ENCODE measurements at places on chromosomes 3 and 15.

DNA sequence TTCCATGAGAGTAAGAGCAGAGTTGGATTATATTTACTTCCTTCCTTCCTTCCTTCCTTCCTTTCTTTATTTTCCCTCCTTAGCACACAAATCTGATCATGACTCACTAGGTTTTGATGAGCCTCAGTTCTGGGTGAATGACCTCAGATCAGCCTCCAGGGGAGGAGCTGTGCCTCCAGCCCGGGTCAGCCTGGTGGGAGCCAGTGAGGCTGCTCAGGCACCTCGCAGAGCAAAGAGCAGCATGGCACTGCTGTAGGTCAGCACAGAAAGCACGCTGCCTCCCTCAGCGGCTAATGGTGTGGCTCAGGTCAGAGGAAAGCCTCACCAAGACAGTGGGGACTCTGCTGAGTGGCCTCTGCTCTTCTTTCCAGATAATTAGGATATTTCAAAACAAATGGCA lies 108.5 kb downstream of the SYNPR start:
- no peak for DNase-seq

- DNase-seq, result no peak
These were observed 364.5 kb upstream of the ICE2 start for GRCh38 chr15:60843482-60843881.

DNA sequence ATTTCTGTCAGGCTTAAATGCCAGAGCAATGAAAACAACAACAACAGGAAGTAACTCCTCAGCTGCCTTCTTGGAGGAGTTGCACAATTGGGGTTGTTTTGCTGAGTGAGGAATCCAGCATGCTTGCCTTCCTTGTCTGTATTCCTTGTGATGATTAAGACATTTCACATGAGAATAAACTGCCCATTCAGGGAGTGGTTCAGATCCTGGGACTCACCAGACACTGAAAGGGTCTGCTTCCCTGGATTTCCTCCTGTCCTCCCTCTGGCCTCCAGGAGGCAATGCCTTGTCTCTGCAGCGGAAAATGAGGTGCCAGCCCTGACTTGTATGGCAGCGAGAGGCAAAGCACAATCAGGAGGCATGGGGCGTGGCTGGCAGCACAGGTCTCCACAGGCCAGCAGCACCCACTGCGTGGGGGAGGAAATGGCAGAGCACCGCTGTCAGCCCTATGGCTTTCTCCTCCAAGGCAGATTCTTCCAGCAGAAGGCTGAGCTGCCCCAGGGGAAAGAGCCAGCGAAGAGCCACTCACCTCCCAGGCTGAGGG lies 41.5 kb downstream of the RBP2 start:
- no peak for DNase-seq

DNA sequence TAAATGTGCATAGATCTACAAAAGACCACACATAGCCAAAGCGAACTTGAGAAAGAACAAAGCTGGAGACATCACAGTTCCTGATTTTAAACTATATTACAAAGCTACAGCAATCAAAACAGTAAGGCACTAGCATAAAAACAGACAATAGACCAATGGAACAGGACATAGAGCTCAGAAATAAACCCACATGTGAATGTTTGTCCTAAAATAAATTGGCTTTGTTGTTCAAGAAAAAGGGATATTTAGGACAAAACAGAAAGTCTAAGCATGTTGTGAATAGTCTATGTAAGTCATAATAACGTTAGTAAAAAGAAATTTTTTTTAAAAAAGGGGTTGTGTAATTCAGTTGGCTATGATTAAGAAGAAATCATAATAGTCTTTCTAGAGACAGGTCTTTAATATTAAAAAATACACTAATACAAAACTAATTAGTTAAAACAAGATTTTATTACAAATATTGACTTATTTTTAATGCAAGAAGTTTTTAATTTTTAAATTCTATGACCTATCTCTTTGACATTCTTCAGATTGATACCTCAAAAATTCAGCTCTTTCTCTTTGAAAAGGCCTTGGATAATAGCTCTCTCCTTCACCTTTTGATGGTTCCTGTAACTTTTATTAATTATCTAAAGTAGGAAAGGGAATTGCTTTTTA lies 11.6 kb downstream of the TMEM212 start:
- DNase-seq, result no peak

DNA sequence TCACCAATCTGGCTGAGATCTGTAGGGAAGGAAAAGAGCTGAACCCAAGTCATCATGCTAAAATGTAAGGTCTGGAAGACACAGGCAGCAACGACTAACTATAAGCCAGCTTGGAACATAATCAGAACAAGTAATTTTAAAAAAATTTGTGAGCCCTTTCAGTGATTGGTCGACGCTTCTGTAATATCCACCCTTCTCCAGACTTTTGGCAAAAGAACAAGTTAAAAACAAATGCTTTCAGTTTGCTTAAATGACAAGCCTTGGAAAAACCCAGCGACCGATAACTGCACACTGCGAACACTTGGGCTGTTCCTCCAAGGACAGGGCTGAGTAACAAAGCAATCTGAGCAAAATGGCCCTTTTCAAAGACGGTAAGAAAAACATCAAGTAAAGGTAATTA lies 49.6 kb downstream of the PCSK6 start:
- DNase-seq, result no peak

- DNase-seq, result no peak
These were observed 565.3 kb downstream of the CADM2 start for GRCh38 chr3:85524104-85524503.

- DNase-seq, result no peak
These were observed 46.2 kb upstream of the ADGRG7 start for GRCh38 chr3:100563228-100563627.

DNA sequence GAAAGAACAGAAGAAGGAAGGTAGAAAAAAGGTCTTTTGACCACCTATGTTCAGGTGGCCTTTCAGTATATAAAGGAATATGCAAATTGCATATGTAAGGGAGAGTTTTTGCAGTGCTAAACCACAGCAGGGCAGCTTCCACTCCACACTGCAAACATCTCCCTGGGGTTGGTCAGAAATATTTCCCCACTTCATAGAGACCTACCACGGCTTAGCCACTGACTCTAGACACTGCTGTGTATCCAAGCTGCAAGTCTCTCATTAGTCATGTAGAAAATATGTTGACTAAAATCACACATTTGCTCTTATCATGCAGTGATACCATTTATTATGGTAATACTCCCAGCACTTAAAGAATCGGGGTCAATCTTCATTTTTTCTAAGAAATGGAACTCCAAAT lies 214.9 kb upstream of the NR2F2 start:
- no peak for DNase-seq

DNA sequence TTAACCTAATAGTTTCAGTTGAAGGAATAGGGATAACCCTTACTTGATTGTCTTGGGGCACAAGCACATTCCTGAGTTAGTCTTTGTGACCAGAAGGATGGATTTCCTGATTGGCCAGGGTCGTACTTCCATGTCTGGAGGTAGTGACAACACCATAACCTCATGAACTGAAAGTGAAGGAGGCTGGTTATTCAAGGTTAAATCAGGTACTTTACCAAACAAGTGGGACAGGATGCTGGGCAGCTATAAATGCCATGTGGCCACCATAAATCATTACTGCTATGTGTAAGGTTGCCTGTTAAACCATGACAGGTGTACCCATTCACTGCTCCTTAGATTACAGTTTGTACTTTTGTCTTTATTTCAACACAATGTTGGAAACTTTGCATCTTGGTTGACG lies 128.3 kb upstream of the SAMMSON start:
- no peak for DNase-seq

GRCh38 chr3:158773845-158774830 lies 27.7 kb upstream of the MFSD1 start:
- DNase-seq, result no peak

GRCh38 chr3:110654843-110655502 lies 416.6 kb upstream of the NECTIN3 start:
- DNase-seq, result no peak

- no peak for DNase-seq
These were observed 277.1 kb downstream of the SUCLG2 start for GRCh38 chr3:67377299-67377698.

DNA sequence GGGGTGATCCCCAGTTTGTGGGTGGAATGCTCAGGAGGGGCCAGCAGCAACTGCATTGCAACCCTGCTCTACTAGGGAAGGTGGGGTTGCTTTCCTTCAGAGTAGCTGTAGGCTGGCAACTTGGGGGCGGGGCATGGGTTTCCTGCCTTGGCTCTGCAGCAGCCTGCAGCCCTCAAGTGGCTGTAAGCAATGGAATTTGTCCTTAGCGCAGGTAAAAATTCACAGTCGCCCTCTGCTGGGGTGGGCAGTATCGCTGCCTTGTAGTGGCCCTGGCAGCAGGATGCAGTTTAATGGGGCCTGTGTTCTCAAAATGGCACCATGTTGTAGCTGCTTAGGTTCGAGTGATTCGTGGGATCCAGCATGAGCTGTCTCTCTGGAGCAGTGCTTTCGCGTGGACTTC lies 29.8 kb downstream of the STT3B start:
- DNase-seq, result no peak

- DNase-seq, result no peak
These were observed 104.7 kb downstream of the TP63 start for GRCh38 chr3:189735913-189736312.

DNA sequence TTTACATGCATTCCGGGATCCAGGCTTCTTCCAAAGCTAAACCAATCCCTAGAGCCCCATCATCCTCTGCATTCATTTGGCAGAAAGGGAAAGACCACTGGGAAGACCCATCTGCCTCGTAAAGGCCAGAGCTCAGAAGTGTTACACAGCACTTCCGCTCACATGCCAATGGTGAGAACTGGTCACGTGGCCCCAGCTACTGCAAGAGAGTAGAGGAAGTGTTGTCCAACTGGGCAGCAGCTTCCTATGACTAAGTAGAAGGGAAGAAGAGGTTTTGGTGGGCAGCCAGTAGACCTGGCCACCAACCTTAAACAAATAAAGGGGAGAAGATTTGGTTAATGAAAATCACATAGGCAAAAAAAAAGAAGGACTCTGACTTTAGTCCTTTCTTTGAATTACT lies 74.4 kb upstream of the PPP2R3A start:
- DNase-seq, result no peak

- no peak for DNase-seq
These were observed 12.6 kb downstream of the CEP152 start for GRCh38 chr15:48798319-48798718.

GRCh38 chr3:14802381-14802731 lies 16.4 kb upstream of the FGD5 start:
- no peak for DNase-seq

DNA sequence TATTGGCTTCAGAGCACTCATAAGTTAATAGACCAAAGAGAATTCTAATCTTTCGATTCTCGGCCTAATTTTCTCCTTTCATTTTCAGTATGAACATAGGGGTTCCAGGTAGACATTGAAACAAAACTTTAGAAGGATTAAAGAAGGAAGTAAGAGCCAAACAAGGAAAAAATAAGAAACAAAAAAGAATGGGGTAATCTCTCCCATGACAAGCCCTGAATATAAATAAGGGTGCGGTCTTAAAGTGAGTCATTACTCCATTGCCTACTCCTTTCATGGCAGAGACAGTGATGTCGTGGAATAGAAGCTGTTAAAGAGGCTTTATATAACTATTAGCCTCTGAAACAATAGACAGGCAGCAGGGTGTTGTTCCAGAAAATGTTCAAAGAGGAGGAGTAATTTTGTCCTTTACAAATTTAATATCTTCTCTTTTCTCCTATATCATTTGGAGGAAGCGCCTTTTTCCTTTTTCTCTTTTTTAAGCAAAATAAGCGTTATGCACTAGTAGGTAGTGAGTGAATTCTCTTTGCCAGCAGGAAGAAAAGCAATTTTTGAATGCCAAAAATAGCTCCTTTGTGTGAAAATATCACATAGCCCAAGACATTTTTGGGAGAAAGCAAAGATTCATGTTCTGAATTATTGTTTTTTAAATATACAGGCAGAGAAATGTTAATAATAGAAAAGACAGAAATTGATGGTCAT lies 607.9 kb upstream of the KCNMB2 start:
- DNase-seq, result peak; percentile 2

- no peak for DNase-seq
These were observed 792 bp downstream of the TPRA1 start for GRCh38 chr3:127589600-127590281.

GRCh38 chr3:184008161-184008560 lies 9.5 kb downstream of the ABCC5 start:
- DNase-seq, result no peak

GRCh38 chr15:29682781-29683180 lies 139.5 kb downstream of the TJP1 start:
- no peak for DNase-seq

GRCh38 chr3:45763303-45763675 lies 33.0 kb downstream of the SLC6A20 start:
- no peak for DNase-seq

DNA sequence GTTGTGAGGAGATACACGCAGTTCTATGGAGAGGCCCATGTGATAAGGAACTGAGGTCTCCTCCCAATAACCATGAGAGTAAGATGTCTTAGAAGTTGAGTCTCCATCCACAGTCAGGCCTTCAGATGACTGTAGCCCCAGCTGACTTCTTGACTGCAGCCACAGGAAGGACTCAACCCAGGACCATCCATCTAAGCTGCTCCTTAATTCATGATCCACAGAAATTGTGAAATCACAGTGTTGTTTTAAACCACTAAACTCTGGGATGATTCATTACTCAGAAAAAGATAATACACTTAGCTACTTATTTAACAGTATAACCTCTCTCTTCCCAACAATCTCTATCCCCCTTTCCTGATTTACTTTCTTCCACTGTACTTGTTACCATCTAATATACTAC lies 173.3 kb downstream of the ALDH1A2 start:
- no peak for DNase-seq

GRCh38 chr3:34102288-34102687 lies 303.9 kb downstream of the PDCD6IP start:
- DNase-seq, result no peak

DNA sequence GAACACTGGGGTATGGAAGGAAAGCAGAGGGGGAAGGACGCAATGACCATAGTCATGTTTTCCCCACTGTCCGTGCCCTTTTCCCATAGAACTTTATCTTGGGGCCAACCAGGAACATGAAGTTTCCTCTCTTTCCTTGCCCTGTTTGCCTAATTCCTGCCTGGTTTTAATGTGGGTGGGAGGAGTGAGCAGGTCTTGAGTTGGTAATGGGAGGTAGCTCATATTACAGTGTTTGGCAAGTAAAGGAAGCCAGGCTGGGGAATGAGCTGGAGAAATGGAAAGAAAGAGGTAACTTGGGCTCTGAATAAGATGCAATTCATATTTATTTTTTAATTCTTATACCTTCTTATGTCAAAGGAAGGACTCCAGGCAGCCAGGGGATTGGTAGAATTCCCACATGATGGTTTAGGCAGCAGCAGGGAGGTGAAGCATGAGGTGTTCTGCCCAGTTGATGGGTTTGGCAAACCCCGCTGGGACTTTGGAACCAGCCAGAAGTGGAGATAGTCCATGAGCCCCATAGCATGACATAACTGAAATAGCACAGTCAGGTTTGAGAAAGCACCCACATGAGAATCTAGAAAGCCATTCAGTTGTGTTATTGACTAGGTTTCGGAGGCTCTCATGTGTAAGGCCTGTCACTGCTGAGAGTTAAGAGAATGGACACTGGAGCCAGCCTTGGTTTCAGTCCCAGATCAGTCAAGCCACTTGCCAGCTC lies 60.0 kb downstream of the CCK start:
- DNase-seq, result no peak

- peak; percentile 54 for DNase-seq
These were observed 55.8 kb downstream of the ZNF621 start for GRCh38 chr3:40580494-40581091.
